ENCODE measurements at places on chromosomes 12 and 14.

GRCh38 chr14:90276646-90277367, 20.5 kb downstream of the PSMC1 start:
- DNase-seq = no peak

- no peak for DNase-seq
Measured at GRCh38 chr12:121376754-121377697, 22.9 kb upstream of the RNF34 start.

DNA sequence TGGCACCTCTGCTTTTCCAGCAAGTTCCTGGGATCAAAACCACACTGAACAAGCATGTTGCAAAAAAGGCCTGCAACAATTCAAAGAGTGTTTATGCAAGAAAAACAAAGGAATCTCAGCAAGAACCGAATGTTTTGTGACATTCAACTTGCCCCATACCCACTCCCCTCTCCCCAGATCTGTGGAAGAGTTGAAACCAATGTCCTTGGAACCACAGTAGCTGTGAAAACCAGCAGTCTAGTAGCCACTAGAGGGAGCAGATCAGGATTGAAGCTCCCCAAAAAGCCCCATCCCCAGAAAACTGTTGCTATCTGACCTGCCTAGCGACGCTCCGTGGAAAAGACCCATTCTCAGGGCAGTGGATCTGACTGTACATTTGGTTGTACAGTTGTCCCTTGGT, 27.1 kb downstream of the PRKAB1 start:
- DNase-seq = no peak

DNA sequence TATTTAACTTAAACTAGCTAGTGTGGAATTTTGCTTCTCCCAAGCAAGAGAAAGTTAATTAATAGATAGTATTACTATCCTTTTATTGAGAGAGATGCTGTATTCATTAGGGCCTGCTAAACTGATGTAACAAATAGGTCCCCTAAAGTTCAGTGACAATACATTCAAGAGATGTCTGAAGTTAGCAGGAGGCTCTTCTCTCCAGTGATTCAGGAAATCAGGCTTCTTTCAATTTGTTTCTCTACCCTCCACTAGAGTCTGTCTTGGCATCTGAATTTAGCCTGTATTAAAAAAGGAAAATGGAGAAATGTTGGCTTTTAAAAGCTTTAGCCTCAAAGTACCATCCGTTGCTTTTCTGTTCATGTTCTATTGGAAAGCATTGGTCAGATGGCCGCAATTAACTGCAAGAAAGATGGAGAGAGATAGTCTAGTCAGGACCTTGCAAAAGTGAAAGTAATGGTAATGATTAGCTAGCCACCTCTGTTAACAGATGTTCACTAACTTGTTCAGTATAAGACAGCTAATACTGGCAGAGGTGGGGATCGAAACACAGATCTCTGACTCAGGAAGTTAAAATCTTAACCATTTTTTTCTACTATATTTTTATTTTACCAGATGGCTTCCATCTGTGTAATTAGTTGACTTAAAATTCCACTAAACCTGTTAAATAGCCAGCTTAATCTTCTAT, 786.8 kb downstream of the TMTC2 start:
- no peak for DNase-seq

DNA sequence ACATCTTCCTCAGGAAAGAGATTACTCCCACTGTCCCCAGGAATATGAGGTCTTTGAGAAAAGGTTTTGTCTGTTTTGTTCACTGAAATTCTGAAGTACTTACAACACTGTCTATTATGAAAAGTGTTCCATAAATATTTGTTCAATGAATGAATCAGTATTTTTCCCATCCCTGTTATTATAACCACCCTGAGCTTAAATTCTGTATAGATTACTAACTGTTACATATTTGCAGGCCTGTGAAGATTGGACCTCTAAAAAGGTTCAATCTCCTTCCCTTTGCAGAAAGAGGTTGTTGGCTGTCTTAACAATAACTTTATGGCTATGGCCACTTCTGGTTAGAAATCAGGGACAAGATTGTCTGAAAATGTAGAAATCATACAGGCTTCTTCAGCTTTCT, 174.5 kb upstream of the NPAS3 start:
- no peak for DNase-seq

GRCh38 chr12:44380861-44381260, 495.3 kb downstream of the NELL2 start:
- no peak for DNase-seq

GRCh38 chr12:82517027-82517426, 158.7 kb downstream of the METTL25 start:
- DNase-seq = no peak
